ENCODE measurements at places on chromosomes 6 and 20.

GRCh38 chr6:113894712-113895674 lies 37.8 kb downstream of the MARCKS start:
- no peak for DNase-seq

DNA sequence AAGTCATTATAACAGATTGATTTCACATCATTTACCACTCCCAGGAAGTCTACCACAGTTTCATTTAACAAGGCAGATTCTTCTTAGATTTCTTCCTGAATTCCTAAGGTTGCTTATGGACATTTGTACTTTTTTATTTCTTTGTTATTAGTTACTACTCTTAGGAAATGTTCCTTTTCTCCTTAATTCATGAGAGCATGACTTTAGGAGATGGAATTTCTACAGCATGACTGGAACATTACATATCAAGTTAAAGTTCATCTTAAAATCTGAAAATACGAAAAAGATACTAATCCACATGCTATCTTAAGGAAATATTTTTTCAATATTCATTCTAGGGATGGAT lies 22.3 kb downstream of the CNKSR3 start:
- no peak for DNase-seq

- no peak for DNase-seq
Observed at GRCh38 chr20:51526106-51526470, 16.4 kb downstream of the NFATC2 start.

- DNase-seq, result no peak
Observed at GRCh38 chr20:1555952-1556351, 1.6 kb downstream of the SIRPD start.

DNA sequence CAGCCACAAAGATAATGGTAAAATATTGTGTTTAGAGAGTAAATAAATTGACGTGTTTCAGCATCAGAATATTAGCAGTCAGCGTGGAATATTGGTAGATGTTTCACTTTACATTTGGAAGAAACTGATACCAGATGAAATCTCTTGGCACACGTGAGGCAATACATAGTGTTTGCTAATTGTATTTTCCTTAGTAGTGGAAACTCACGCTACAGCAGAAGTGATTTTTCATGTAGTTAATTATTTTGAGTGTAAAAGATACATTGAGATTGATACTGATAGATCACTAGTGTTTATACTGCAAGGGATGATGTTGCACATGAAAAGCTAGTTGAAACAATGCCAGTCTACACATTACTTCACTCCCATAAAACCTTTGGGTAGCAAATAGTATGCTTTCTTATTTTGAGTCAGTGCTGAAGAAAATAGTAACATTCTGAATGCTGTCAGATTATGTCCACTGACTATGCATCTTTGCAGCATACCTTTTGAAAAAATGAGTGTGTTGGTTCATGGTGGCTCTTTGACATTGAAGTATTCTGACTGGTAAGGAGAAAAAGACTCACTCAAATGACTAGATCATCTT lies 59.3 kb downstream of the CD2AP start:
- no peak for DNase-seq

DNA sequence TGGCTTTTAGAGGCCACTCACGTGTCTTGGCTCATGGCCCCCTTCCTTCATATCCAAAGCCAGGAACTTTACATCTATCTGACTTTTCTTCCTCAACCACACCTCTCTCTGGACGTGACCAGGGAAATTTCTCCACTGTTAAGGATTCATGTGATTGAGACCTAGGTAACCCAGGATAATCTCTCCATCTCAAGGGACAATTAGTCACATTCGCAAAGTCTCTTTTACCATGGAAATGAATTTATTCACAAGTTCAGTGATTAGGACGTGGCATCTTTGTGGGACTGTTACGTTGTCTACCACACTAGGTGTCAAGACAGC lies 227.5 kb upstream of the RAB32 start:
- DNase-seq, result no peak

- no peak for DNase-seq
Observed at GRCh38 chr6:104095661-104096416, 763.9 kb downstream of the HACE1 start.

- DNase-seq, result no peak
Observed at GRCh38 chr6:167233490-167233889, 57.6 kb upstream of the UNC93A start.

DNA sequence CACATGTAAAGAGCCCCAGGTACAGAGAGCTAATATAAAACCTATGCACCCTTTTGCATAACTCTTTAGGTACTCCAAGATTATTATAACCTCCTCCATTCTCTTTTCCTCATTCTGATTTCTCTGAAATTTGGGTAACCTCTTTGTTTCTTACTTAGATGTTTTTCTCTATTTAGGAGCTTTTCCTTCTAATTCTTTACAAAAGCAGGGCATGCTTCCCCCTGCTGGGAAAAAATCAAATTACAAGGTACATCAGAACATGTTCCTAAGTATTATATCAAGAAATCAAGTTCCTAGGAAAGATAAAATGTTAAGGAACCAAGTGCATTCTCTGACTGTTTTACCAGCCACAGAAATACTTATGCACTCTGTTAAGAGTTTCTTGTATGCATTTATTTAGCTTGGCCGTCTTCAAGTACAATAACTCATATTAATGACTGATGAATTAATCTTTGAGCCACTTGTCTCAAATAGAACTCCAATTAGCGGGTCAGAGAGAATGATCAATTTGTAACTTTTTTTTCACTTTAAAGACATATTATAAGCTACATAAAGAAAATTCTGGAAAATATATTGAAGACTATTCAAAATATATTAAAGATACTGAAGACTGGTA lies 2.1 kb downstream of the KHDRBS2 start:
- DNase-seq, result no peak

- DNase-seq, result no peak
Observed at GRCh38 chr6:129279343-129280292, 396.7 kb downstream of the LAMA2 start.

- peak; percentile 14 for DNase-seq
Observed at GRCh38 chr6:154370545-154370944, 13.9 kb upstream of the IPCEF1 start.

All from CD4-positive, alpha-beta memory T cell (primary cell).